Heart left ventricle (tissue), 16 donors: ENCODE measurements at places on chromosomes 7 and 10.

- DNase-seq = no peak
Measured at GRCh38 chr7:37084303-37084702, 360.0 kb upstream of the AOAH start.

DNA sequence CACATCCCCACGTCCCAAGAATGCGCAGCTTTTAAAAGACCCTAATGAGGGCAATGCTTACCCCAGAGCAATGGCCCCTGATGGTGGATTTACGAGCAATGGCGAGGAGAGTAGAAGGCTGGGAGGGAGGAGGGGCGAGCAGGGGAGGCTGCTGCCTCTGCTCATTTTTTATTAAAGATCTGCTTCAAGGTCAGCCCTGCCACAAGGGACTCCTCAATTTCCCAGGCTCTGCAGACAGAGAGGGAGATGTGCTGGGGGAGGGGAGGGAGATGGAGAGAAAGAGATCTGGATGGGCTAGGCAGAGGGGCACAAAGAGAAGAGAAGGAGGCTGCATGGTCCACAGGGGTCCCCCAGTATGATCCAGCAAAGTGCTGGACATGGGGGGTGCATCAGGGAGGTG, 7.8 kb upstream of the SRRM3 start:
- DNase-seq = no peak

GRCh38 chr7:121914676-121915279, 41.8 kb downstream of the PTPRZ1 start:
- no peak for DNase-seq

GRCh38 chr10:108583877-108584276, 1339.4 kb downstream of the XPNPEP1 start:
- DNase-seq = no peak

DNA sequence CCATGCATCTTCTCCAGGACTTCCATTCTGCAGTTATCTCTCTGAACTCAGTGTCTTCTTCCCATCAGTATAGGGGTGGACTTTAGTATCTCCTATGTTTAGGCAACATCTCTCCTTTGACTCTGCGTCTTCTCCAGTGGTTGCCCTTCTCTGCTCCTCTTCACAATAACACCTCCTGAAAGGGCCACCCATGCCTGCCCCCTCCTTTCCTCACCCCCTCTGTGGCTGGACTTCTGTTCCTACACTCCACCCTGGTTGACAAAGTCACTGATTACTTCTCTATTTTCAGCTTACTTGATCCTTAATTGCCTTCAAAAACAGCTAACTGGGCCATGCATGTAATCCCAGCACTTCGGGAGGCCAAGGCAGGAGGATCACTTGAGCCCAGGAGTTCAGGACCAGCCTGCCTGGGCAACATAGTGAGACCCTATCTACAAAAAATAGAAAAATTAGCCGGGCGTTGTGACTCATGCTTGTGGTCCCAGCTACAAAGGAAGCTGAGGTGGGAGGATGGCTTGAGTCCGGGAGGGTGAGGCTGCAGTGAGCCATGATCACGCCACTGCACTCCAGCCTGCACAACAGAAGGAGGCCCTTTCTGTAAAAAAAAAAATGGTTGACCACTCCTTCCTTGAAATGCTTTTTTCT, 13.7 kb downstream of the SRGN start:
- DNase-seq = no peak

DNA sequence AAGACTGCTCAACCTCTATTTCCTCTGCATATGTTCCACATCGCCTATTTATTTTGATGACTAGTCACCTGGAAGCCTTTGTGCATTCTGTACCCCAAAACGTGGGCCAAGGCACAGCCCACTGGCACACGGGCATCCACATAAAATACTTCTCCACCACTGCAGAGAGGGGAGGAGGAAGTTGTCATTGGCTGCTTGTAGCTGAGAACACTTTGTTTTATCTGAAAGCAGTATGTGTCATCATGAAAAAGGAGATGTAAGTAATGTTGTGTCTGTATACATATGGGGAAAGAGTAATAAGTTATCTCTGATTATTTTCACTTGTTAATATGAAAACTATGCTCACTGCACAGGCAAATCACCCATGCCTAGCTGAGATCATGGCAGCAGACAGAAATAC, 48.2 kb upstream of the AMPH start:
- no peak for DNase-seq

DNA sequence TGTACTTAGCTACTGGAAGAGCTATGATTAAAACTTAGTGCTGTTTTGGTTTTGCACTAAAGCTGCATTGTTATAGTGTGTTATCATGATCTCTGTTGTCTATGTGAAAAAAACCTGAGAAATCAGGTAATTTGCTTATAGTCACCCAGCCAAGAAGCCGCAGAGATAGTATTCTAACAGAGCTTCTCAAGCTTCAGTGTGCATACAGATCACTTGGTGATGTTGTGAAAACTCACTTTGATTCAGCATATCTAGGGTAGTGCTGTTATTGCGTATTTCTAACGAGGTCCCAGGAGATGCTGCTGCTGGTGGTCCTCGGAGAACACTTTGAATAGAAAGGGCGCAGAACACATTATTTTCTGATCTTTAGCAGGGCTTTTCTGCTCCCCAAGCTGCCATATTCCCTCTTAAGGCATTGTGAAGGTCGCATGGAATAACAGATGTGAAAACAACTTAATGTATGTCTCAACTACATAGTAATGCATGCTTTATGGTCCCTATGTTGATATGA, 68.4 kb upstream of the PDCD4 start:
- DNase-seq = no peak
